CD4-positive, alpha-beta T cell (primary cell): ENCODE measurements at places on chromosomes 4 and X. TPM values are rescaled to one million over a fixed set of nuclear protein-coding genes. Genes with fewer than 3 reads are reported as not detected.

DNA sequence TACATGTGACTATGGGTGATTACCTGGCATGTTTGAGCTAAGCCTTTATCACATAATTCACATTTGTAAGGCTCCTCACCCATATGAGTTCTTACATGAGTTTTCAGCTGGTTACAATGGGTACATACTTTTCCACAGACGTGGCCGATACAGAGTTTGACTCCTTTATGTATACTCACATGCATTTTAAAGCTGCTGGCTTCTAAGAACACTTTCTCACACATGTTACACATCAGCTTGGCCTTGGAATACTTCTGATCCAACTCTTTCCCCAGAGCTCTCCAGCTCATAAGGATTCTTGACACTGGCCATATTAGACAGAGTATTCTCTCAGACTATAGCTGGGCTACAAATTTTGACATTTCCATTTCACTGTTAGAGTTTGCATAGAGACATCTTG lies 66.3 kb downstream of the TAB3 start:
- H3K4me1 ChIP-seq: peaks cover 4% of the 10 kb centered on the region
- H3K4me3 ChIP-seq: no peak overlapping the region
- H3K36me3 ChIP-seq: no peaks in the 10 kb centered on the region
- H3K27ac ChIP-seq: no peak overlapping the region
- H3K27me3 ChIP-seq: no peaks in the 10 kb centered on the region

DNA sequence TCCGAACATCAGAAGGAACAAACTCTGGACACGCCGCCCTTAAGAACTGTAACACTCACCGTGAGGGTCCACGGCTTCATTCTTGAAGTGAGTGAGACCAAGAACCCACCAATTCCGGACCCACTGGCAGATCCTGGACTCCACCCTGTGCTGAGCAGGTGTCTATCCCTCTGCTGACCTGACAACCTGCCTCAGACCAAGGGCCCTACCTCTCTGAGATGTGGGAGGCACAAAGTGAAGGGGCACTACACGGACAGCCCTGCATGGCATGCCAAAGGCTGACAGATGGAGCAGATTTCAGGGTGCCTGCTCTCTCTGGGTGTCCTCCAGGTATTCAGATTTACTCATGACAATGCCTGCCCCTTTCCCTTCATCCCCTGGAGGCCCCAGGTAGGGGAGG lies 14.0 kb upstream of the HSFX1 start:
- no peaks in the 10 kb centered on the region for H3K27me3 ChIP-seq
- H3K36me3 ChIP-seq: no peaks in the 10 kb centered on the region
- H3K4me3 ChIP-seq: no peak overlapping the region
- no peak for DNase-seq
- H3K27ac ChIP-seq: no peak overlapping the region

DNA sequence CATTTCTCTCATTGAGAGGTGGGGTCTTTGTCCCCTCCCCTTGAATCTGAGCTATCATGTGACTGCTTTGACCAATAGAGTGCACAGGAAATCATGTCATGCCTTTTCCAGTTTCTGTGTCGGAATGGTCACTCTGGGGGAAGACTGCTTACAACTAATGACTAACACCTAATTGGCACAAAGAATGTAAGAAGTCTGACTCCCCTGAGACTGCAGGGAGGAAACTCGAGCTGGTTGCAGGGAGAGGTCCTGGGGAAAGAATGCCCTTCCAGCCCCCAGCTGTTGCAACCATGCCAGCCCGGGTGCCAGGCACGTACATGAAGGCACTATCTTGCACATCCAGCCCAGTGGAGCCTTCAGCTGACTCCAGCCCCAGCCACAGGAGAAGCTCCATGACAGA lies 254.2 kb downstream of the DHX15 start:
- H3K36me3 ChIP-seq: no peaks in the 10 kb centered on the region
- no peak for DNase-seq
- H3K4me1 ChIP-seq: no peaks in the 10 kb centered on the region

GRCh38 chr4:47786958-47787370 lies 50.9 kb downstream of the CORIN start:
- no peak overlapping the region for H3K27ac ChIP-seq
- H3K36me3 ChIP-seq: no peaks in the 10 kb centered on the region
- no peaks in the 10 kb centered on the region for H3K4me1 ChIP-seq
- H3K4me3 ChIP-seq: no peak overlapping the region
- DNase-seq: no peak
- no peaks in the 10 kb centered on the region for H3K27me3 ChIP-seq

DNA sequence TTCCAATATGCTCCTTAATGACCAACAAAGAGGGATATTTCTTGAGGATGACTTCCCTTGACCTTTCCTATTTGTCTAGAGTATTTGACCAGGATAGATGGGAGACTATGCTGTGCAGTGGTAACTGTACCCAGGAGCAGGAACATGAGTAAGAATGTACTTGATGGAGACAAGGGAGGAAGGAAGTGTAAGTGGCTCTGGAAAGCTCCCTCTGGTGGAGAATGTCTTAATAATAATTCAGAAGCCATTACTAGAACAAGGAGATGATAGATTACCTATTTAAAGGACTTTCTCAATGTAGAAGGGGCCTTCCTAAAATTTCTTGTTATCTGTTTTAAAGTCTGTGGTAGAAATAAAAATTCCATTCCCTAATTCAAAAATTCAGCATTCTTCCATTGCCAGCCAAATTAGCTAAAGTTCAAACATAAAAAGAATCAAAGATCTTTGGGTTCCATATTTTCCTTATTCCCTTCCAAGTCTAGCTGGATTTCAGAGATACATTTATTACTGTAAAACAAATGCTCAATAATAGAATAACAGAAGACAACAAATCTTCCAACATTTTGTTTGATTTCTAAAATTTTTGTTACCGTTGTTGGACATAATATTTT lies 83.8 kb downstream of the GRID2 start:
- no peak for DNase-seq
- no peaks in the 10 kb centered on the region for H3K27me3 ChIP-seq
- H3K4me1 ChIP-seq: no peaks in the 10 kb centered on the region
- no peak overlapping the region for H3K4me3 ChIP-seq
- no peaks in the 10 kb centered on the region for H3K36me3 ChIP-seq
- H3K27ac ChIP-seq: no peak overlapping the region

SOWAHD gene
- total RNA-seq: 0.44 TPM

DNA sequence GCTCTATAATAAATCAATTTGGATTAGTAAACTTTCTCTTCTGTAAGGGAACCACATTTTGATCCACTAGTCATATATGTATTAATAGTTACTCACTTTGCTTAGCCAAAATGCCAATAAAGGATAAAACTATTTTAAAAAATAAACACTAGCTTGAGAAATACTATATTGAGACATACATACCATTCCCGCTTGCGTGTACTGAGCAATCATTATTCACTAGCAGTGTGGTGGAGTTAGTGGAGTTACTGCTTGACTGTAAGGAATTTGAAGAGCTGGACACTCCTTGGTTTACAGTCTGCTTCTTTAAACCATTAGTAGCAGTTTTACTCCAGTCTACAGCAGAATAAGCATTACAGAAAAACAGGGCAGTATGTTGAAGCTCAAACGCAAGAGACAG lies 10.8 kb upstream of the PHKA2 start:
- H3K27me3 ChIP-seq: no peaks in the 10 kb centered on the region
- no peaks in the 10 kb centered on the region for H3K36me3 ChIP-seq
- DNase-seq: no peak
- no peak overlapping the region for H3K27ac ChIP-seq

ADH1C gene
- not detected for total RNA-seq

GRCh38 chr4:2049811-2050210 lies 9.3 kb upstream of the NAT8L start:
- no peak overlapping the region for H3K4me3 ChIP-seq
- no peaks in the 10 kb centered on the region for H3K36me3 ChIP-seq
- peaks cover 4% of the 10 kb centered on the region for H3K4me1 ChIP-seq
- no peak overlapping the region for H3K27ac ChIP-seq
- peaks cover 29% of the 10 kb centered on the region for H3K27me3 ChIP-seq

VSIG4 gene
- total RNA-seq: 0.11 TPM

- no peak for DNase-seq
- no peaks in the 10 kb centered on the region for H3K36me3 ChIP-seq
- peaks cover 6% of the 10 kb centered on the region for H3K27me3 ChIP-seq
- H3K4me1 ChIP-seq: no peaks in the 10 kb centered on the region
- H3K27ac ChIP-seq: no peak overlapping the region
- no peak overlapping the region for H3K4me3 ChIP-seq
Observed at GRCh38 chr4:146155152-146155724, 20.3 kb upstream of the LSM6 start.

GPR34 gene
- not detected for total RNA-seq

GRCh38 chr4:170087163-170087700 lies 2.5 kb downstream of the AADAT start:
- H3K36me3 ChIP-seq: no peaks in the 10 kb centered on the region
- peaks cover 9% of the 10 kb centered on the region for H3K27me3 ChIP-seq
- peaks cover 6% of the 10 kb centered on the region for H3K4me1 ChIP-seq
- no peak overlapping the region for H3K4me3 ChIP-seq
- no peak for DNase-seq

DNA sequence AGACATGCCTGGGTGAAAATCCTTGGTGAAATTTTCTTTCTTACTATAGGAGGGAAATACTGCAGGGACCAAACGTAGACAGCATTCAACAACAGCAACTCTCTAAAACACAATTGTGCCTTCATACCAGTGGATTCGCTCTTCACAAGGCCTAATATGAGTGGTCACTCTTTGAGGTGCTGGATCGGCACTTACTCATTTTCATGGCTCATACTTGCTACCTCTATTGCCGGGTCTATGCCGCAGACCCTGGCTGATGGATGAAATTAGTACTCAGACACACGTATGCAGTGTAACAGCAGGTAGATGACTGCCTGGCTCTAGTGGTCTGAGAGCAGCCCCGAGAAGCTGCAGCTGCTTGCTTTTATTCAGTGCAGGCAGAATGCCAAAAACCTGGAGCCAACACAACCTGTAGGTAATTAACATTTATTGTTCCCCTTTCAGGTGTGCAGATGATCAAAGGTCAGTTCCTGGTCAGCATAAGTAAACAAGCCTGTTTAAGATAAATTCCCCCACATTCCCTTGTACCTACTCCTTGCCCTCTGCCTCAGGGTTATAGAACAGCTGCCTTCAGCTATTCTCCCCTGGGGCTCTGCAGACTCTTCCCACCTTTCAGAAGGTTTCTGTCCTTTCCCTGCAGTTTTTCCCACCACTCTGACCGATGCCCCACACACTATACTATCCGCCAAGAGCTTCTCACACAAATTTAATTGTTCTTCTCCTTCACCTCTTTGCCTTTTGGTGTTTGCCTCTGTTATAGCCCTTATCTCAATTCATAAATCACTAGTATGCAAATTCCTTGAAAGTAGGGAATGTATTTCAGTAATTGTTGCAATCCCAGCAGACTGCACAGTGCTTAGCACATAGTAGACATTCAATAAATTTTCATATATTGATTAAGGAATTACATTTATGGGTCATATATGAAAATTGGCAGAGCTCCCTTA lies 210.0 kb downstream of the SPANXN3 start:
- DNase-seq: no peak
- no peaks in the 10 kb centered on the region for H3K36me3 ChIP-seq
- no peak overlapping the region for H3K4me3 ChIP-seq
- no peaks in the 10 kb centered on the region for H3K4me1 ChIP-seq
- H3K27me3 ChIP-seq: no peaks in the 10 kb centered on the region

DNA sequence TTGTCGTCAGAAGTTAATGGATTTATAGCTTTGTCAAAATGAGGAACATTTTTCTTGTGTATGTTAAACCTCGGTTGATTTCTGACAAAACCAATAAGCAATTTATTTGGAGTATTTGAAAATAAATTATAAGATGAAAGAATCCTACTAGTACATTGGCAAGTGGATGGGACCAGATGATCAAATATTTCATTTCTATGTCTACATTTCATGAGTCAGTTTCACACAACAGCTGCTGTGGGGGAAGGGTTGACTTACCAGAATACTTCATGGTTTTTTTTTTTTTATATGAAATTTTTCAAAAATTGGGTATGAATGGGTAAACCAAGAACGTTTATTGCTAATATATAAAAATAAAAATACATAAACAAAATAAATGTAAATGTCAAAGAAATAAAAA lies 39.4 kb downstream of the RAPGEF2 start:
- no peaks in the 10 kb centered on the region for H3K4me1 ChIP-seq
- H3K27me3 ChIP-seq: no peaks in the 10 kb centered on the region
- no peak overlapping the region for H3K4me3 ChIP-seq

CXCL3 gene
- total RNA-seq: 0.61 TPM

DNA sequence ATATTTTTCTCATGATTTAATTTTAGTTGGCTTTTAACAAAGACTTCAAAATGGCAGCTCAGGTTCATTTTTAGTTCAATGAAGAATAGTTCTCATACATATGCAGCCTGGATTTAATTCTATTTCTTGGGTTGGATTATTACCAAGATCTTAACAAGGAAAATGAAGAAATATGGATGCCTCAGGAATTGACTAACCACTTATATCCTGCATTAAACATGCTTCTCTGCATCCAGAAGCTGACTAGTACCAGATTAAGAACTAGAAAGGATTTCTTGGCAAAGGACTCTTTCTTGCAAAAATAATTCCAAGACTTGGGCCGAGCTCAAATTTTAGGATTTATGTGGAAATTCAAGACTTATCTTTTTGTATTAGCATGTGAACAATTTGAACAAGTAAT lies 5.6 kb upstream of the KLHL2 start:
- no peak for DNase-seq

SLC25A6 gene
- 338 TPM for total RNA-seq

USP26 gene
- not detected for total RNA-seq
